ENCODE measurements at places on chromosomes 7 and 10.
A peak's percentile ranks its signal among the peaks of the same experiment; 100 is the strongest.

DNA sequence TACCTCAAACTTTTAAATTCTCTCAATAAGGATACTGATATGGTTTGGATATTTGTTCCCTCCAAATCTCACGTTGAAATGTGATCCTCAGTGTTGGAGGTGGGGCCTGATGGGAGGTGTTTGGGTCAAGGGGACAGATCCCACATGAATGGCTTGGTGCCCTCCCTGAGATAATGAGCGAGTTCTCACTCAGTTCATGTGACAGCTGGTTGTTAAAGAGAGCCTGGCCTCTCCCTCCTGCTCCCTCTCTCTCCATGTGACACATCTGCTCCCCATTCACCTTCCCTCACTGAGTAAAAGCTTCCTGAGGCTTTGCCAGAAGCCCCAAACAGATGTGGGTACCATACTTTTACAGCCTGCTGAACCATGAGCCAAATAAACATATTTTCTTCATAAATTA, 19.2 kb downstream of the ABCB4 start:
- no peak for DNase-seq

DNA sequence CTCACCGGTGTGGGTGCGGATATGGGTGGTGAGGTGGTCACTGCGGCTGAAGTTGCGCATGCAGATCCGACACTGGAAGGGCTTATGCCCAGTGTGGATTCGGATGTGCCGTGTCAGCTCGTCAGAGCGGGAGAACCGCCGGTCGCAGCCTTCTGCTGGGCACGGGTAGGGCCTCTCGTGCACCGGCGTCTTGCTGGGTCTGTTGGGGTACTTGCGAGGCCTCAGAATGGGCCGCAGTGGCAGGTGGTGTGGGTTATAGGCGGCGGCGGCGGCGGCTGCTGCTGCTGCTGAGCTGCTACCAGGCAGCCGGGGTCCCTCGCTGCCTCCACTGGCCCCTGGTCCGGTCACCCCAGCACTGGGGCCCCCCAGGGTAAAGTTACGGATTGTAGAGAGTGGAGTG, 2.7 kb downstream of the EGR2 start:
- DNase-seq = no peak

- DNase-seq = peak; percentile 91
These were observed 42.6 kb downstream of the GPR37 start for GRCh38 chr7:124723012-124723411.

- DNase-seq = no peak
These were observed 108.3 kb upstream of the FEZF1 start for GRCh38 chr7:122412883-122413282.

- DNase-seq = no peak
These were observed 24.6 kb downstream of the HIPK2 start for GRCh38 chr7:139753081-139753692.

- no peak for DNase-seq
These were observed 44.5 kb downstream of the PLEKHA8 start for GRCh38 chr7:30072735-30073134.

- no peak for DNase-seq
These were observed 827.8 kb upstream of the ZWINT start for GRCh38 chr10:57188846-57189245.

DNA sequence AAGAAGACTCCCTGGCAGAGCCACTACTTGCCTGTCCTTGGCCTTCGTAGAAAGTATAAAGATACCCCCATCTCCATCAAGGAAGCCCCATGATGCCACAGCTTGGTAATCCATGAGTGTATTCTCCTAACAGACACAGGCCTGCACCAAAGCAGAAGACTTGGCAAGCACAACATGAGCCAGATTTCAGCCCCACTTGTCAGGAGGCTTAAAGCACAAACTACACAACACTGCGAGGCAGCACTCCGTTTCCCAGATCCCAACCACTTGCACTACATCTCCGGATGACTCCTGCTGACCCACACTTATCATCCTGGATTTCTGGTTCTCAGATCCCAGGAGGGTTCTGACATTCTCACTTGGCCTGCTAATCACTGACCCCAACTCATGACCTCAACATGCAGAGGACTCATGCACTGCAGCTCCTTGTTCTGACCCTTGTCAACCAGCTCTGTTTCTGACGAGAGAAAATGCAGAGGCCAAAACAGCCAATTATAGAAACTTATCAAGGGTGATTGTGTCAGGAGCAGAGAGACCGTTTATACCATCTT, 100.8 kb downstream of the RELN start:
- DNase-seq = no peak

DNA sequence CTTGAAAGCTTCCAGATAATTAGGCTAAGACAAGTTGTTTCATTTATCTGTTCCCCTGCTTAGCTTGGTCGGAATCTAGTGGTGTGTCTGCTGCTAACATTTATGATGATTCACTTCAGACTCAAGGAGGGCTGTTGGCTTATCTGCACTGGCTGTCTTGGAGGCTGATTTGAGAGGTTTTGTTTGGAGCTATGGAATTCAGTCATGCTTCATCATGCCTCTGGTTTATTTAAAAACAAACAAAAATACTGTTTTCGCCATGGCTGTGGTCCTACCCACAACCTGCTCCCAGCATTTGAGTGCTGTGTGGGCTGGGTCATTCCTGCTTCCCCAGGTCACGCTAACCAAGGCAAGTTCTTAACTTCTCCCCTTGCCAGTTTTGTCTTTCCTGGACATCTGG, 11.7 kb upstream of the ARPC1B start:
- DNase-seq = peak; percentile 83

DNA sequence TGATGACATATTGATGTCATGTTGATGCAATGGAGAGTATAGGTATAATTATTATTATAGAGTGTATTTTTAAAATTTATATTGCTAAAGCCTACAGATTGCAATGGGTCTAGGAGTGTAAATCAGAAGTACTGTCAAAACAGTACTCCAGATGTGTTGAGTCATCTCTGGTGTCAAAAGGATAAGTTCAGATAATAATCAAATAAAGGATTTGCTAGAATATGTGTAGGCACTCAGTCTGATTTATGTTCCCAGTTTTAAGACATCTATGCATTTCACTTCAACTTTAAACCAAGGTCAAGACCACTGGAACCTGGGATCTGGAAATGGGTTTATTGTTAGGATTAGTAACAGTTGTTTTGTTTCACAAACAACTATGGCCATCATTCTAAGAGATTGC, 342.3 kb upstream of the BMPER start:
- peak; percentile 29 for DNase-seq

GRCh38 chr10:3491571-3491970, 293.4 kb downstream of the KLF6 start:
- DNase-seq = no peak

DNA sequence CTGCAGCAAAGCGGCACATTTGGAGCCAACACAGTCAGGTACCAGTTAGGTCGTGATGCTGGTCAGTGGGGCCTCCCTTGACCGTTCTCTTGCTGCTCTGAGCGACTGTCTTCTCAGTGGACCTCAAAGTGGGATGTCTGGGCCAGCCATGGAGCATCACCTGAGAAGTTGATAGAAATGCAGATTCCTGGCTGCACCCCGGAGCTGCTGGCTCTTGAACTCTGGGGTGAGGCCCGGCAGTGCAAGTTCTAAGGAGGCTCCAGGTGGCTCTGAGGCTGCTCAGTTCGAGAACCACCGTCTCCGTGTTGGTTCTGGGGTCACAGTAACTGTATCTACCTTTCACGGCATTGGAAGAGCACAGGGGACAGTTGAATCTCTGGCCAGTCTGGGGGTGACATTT, 147.5 kb downstream of the WDR37 start:
- DNase-seq = no peak

- no peak for DNase-seq
These were observed 10.7 kb upstream of the SPOCK2 start for GRCh38 chr10:72098836-72099599.

GRCh38 chr10:43137717-43138020, 576 bp upstream of the CSGALNACT2 start:
- peak; percentile 11 for DNase-seq

- peak; percentile 25 for DNase-seq
These were observed 43.8 kb upstream of the RABGEF1 start for GRCh38 chr7:66696774-66697191.

DNA sequence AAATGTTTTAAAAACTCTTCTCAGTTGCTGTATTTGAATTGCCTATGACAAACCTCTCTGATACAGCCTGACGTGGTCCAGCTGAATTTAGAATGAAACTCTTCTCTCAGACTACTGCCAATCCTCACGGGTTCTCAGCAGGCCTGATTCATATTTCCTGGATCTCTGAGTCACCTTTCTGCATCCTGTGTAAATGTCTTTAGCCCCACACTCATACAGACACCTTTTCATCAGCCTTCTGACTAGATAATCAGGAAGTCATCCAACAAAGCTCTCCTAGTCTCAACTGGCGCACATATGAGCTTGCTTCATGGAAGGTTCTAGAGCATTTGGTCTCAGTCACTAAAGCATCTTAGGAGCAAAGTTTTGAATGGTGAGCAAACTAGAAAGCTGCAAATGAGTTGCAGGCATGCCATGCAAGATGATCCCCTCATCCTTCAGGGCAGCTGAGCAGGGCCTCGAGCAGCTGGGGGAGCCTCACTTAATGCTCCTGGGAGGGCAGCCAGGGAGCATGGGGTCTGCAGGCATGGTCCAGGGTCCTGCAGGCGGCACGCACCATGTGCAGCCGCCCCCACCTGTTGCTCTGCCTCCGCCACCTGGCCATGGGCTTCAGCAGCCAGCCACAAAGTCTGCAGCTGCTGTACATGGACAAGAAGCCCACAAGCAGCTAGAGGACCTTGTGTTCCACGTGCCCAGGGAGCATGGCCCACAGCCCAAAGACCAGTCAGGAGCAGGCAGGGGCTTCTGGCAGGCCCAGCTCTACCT, 182.8 kb downstream of the ARHGAP12 start:
- DNase-seq = peak; percentile 96

- DNase-seq = no peak
These were observed 276.1 kb downstream of the PHTF2 start for GRCh38 chr7:78074713-78075112.

GRCh38 chr7:94375691-94376090, 19.0 kb upstream of the COL1A2 start:
- peak; percentile 98 for DNase-seq

- DNase-seq = no peak
These were observed 34.7 kb downstream of the KCNH2 start for GRCh38 chr7:150943453-150943814.

DNA sequence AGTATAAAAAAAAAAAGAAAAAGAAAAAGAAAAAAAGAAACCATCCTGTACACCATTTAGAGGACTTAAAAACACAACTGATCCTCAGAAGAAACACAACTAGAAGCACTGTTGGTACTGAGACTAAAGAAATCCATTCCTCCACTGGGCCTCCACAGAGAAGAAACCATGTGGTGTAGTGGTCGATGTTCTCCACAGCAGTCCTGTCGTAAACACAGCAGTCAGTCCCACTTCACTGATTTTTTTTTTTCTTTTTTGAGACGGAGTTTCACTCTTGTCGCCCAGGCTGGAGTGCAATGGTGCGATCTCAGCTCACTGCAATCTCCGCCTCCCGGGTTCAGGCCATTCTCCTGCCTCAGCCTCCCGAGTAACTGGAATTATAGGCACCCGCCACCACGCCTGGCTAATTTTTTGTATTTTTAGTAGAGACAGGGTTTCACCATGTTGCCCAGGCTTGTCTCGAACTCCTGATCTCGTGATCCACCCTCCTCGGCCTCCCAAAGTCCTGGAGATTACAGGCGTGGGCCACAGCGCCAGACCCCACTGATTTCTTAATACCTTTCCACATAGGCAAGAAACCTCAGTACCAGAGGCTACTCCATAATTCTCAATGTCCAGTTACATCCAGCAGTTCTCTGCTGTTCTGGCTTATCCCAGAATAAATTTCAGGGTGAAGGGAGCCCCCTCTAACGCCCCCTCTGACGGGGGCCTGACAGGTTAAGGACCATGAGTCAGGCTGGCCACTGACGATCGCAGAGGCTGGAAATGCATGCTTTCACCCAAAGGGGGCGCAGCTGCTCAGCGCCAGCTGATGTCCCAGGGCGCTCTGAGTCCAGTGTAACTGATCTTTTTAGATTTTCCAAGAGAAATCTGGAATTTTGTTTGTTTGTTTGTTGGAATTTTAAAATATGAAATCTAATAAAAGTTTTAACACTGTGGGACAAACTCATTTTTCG, 24.8 kb upstream of the FFAR4 start:
- peak; percentile 46 for DNase-seq

DNA sequence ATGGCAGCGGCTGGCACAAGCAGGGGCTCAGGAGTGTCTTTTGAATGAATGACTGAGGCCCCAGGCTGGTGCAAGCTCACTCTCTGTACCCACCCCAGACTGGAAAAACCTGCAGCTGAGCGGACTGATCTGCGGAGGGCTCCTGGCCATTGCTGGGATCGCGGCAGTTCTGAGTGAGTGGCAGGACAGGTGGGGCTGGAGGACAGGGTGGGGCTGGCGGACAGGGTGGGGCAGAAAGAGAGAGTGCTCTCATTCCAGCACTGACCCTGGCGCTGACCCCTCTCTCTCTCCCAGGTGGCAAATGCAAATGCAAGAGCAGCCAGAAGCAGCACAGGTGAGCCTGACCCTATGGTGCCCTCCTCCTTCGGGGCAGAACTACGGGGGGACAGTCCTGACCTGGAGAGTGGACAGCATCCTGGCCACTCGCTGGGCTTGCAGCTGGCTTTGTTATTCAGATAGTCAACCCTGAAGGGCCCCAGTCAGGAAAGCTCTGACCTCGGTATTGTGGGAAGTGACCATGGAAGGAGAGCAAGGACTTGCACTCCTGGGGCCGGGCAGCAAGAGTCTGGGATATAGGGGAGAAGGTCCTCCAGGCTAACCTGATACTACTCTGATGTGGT, 4.1 kb downstream of the FXYD4 start:
- no peak for DNase-seq

DNA sequence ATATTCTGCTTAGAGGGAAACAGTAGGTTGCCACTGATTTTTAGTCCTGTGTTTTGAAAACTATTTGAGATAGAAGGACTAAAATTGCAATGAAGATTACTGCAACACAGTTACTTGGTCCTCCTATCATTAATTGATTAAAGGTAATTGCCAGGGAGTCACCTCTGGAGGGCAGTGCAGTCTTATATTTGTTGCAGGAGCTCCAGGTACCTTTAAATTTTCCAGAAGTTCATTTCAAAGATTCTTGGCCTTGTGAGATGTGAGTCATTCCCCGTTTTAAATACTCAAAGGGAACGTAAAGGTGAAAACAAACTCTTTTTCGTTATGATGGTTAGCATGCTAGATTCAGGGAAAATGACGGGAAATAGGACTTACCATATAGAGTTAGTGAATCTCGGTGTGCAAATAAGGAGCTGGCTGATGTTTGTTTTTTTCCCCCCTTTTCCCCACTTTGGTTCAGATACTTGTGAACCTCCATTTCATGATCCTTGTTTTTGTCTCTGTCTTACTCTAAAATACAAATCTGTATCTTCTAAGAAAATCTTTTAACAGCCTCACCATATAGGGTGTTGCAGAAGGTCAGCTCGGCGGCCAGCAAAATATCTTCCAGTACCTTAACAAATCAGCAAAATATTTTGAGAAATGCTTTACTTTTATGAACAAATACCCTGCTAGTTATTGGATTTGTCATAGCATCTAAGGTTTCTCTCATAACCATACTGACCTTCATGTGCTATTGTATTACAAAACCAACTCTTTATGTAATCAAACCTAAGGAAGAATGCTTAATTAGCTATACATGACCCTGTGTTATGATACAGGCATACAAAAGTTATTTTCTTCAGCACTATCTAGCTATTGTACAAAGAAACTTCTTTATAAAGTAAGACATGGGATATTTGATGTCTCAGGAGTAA, 143.0 kb upstream of the HDAC9 start:
- DNase-seq = peak; percentile 81
